ENCODE measurements at places on chromosomes 5 and 9.

DNA sequence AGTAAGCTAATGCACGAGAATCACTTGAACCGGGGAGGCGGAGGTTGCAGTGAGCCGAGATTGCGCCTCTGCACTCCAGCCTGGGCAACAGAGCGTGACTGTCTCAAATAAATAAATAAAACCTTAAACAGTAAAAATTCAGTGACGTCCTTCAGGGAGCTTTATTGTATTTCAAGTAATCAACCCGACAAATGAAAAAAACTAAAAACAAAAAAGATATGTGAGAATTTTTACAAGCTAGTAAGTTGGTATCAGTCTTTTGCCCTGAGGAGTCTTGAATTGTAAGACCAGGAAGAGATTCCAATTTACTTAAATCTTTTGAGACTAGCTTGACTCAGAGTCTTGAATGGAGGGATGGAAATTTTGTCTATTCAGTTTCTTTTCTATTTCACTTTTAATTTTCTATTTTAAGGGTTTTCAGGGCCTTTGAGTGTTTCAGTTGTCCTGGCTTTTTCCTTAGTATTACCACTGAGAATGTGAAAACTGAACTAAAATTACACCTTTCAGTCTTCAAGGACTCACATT, 126.0 kb upstream of the DHFR start:
- no peak for DNase-seq

GRCh38 chr5:99639905-99640304, 711.1 kb upstream of the CHD1 start:
- DNase-seq, result no peak

DNA sequence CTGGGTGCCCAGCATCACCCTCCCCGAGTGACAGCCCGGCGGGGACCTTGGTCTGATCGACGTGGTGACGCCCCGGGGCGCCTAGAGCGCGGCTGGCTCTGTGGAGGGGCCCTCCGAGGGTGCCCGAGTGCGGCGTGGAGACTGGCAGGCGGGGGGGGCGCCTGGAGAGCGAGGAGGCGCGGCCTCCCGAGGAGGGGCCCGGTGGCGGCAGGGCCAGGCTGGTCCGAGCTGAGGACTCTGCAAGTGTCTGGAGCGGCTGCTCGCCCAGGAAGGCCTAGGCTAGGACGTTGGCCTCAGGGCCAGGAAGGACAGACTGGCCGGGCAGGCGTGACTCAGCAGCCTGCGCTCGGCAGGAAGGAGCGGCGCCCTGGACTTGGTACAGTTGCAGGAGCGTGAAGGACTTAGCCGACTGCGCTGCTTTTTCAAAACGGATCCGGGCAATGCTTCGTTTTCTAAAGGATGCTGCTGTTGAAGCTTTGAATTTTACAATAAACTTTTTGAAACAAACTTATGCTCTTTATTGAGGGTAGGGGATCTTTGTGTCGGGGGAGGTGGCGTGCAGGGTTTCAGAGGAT, 1.3 kb downstream of the GADD45G start:
- peak; percentile 96 for DNase-seq

DNA sequence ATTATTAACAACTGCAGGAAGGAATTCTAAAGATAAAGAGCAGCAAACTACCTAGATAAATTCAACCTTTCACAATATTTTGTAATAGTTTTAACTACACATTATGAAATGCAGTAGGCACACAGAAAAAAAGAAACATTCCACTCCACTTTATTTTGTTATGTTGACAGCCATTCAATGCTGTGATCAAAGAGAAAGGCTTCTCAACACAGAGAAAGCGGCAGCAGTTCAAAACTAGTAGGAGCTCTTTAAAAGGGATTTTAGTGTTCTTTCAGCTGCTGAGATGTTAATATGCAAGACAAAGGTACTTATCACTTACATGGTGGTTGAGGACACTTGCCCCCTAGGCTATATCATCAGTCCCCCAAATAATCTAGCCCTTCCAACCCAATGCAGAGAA, 11.6 kb downstream of the CEMIP2 start:
- DNase-seq, result no peak

DNA sequence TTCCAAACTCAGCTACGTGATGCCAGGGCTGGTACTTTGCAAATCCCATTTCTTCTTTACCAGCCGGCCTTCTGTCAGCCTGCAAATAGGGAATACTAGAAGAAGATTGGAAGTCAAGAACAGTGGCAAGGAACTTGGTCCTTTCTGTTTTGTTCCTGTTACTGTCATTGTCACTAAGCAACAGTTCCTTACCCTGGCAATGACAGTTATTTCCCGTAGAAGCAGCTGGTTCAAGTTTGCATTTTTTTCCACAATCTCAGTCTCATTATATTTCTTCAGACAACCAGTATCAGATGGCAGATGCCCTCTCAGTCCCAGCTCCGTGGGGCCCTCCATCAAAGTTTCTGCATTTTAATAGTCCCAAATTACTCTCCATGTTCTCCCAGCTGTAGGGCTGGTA, 9.1 kb upstream of the C1QTNF2 start:
- no peak for DNase-seq

DNA sequence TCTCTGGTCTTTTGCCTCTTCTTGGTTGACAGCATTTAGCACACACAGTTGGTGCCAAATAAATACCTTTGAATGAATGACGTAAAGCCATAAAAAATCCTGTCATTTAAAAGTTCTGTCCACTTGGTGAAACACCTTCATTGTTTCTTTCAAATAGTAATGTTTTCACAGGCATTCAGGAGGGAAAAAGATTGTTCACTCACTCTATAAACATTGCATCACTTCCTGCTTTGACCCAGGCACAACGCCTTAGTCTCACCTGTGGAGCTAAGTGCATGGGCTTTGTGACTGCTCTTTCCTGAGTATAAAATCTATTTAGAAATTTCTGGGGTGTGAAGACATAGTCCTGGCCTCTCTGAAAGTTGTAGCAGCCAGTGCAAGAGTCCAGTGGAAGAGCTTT, 88.9 kb upstream of the CXCL14 start:
- DNase-seq, result peak; percentile 18

DNA sequence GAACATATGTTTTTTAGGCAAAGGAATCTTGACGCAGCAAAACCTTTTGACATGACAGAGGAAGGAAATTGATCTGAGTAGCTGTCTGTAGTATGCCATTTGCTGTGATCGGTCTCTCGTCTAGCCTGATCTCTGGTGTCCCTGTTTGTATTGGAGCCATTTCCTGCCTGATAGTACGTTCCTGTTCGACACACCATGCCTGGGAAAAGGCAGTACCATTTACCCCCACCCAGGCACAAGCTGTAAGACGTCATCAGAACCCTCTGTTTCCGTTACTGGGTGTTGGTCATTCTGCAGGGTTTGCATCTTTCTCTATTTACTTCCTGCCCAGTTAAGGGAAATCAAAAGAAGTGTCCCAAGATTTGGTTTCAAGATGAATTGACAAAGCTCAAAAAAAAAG, 129.7 kb downstream of the CEMIP2 start:
- no peak for DNase-seq

- DNase-seq, result no peak
These were observed 3.2 kb downstream of the TDRD7 start for GRCh38 chr9:97415146-97415545.
